ENCODE measurements at places on chromosomes 11 and 22.

DNA sequence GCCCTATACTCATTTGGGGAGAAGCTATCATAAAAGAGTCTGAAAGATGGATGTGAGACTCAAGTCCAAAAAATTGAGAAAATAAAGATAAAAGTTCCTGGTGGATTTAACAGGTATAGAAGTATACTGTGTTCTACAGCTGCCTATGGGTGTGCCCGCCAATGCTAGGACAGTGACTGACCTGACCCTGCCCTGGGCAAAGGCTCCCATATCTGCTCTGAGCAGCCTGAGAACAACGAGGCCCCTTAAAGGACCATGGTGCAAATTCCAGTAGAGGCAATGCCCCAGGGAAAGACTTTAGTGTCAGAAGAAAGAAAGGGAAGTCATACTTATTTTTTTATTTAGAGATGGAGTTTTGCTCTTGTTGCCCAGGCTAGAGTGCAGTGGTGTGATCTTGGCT, 181.8 kb downstream of the NAV2 start:
- DNase-seq: no peak

- no peak for DNase-seq
Measured at GRCh38 chr22:36411589-36412258, 24.0 kb upstream of the MYH9 start.

DNA sequence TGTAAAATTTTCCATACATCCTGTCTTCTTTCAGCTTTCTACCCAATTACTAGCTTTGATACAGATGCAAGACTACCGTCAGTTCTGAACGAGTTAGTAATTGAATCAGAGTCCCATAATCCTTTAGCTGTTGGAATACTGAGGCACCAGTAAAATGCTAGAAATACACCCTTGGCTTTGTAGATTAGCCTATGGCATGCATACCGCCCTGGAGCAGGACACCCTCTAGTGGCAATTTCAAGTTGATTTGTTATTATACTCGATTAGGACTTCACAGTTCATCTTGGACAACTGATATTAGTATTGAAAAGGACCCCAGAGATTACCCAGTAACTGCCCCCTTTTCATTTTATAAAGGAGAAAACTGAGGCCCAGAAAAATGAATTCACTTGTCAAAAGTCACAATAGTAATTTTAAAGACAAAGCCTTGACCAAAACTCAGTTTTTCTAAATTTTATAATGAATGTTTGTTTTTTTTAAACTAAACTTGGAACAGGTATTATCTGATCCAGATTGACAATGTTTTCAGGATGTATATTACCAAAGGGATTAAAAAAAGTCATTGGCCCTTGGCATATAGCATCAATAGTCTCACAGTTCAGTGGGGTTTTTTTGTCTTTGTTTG, 72.6 kb downstream of the HIPK3 start:
- peak; percentile 5 for DNase-seq

DNA sequence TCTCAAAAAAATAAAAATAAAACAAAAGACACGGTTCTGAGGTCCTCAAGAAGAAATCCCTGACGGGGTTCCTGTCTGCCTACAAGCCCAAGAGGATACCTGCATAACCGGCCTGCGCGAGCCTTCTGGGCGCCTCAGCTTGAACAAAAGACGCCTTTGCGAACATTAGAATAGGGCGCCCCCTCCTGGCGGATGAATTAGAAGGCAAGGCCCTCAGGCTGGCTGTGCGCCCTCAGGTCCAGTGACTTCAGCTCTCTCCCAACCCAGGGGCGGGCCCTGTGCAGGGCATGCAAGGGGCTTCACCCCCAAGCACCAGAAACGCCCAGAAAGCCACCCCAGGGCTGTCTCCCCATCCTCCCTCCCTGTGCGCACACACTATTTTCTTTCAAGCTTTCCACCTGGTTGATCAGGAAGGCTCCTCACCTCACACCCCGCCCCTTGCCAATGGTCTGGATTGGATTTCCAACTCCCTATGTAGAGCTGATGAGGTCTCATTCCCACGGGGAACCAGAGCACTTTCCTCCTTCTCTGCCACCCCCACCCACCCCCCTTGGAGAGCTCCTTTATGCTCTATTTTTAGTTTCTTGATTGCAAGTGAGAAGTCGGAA, 273.3 kb downstream of the BUD13 start:
- peak; percentile 7 for DNase-seq

DNA sequence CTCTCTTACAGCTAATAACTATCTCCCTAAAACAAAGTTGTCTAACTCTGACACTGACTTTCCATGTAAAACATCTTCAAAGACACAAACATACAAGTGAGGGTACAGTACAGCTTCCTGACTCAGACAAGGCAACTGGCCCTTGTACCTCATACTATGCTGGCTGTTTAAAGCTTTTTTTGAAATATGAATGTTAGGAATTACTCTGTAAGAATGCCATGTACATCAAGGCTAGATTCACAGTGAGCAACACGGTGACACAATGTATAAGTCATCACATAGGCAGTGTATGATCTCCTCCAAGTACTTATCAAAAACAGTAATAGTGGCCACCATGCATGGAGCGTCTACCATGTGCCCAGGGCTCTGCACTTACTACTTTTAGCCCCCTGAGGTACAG, 28.6 kb downstream of the ALG8 start:
- no peak for DNase-seq

- DNase-seq: no peak
Measured at GRCh38 chr22:33361581-33361980, 303.4 kb upstream of the SYN3 start.

DNA sequence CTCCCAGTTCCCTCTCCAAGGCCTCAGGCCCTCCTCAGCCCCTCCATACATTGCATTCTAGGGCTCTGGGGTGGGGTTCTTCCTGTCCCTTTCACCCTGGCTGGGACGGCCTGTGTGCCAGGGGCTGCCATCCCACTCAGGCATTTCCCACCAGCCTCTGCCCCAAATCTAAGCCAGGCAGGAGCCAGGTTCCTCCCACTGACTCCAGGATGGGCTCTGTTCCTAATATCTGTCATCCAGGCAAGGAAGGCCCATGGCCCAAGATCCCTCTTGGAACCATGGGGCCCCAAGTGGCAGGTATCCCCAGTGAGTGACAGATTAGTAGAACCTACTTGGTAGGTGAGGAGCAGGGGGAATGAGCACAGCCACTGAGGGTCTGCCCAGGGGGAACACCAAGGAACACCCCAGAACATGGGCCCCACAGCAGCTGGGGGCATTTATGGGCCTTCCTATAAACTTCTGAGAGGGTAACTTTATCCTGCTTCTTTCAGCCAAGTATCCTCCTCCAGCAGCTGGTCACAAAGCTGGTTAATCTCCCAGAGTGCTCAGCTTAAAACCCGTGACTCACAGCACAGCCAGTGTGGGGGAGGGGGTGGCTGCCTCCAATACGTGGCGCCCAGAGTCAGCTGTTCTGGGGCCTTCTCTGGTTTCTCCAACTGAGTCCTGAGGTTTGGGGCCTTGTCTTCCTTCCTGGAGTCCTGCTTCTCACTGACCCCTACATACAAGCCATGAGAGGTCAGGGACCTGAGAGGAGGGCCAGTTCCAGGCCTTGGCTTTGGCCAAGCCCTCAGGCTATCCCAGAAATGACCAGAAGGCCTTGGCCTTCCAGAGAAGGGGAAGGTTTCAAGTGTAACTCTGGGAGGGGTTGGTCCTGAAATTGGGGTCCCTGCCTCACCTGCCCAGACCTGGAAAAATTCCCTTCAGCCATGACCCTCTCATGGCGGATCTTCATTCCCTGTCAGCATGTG, 19.9 kb upstream of the MYOD1 start:
- DNase-seq: no peak

DNA sequence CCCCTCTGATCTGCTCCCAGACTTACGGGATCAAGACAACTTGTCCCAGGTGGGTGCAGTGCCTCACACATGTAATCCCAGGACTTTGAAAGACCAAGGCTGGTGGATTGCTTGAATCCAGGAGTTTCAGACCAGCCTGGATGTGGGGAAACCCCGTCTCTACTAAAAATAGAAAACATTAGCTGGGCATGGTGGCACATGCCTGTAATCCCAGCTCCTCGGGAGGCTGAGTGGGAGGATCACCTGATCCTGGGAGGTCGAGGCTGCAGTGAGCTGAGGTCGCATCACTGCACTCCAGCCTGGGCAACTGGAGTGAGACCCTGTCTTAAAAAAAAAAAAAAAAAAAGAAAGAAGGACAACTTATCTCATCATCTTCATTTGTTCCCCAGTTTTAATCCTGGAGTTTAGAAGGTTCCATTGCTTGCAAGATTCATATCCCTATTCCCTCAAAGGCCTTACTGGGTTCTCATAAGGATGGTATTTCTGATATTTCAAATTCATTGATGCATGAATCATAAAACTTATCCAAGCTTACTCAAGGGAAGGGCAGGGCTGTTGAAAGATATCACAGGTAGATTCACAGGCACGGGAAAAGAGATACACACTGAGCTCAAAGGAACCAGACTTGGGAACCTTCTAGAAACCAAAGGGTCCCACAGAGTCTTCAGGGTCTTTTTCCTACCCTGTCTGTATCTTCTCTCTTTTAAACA, 14.6 kb downstream of the ENDOD1 start:
- DNase-seq: no peak

DNA sequence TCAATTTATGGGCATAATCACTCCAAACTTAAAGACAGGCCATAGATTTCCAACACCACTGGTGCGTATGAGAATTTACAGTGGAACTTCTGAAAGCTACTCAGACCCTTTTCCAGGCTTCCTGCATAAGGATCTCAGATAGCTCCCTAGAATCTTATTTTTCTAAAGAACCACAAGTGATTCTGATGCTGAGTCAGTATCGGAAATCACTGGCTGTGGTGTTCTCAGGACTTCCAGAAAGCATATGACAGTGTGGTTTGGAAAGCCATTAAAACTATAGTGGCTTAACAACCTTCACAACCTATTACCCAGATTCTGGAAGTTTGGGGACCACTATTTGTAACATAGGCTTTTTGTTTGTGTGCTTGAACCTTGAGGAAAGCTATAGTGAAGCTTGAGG, 756.0 kb downstream of the DLG2 start:
- no peak for DNase-seq

GRCh38 chr22:35307892-35308291, 8.2 kb downstream of the TOM1 start:
- no peak for DNase-seq
